CD4-positive, alpha-beta T cell treated with Interleukin-4 for 1 hour (primary cell): ENCODE measurements at places on chromosomes 12 and 14.

GRCh38 chr14:103290056-103290455 is 44.0 kb upstream of the EIF5 start:
- no peak for DNase-seq

GRCh38 chr14:101404426-101405170 is 156.7 kb upstream of the DIO3 start:
- no peak for DNase-seq

- no peak for DNase-seq
Observed at GRCh38 chr12:123250471-123251383, 17.5 kb downstream of the MTRFR start.

- DNase-seq: peak; percentile 11
Observed at GRCh38 chr12:14802247-14802646, 1.0 kb downstream of the WBP11 start.

- no peak for DNase-seq
Observed at GRCh38 chr12:26612203-26612602, 220.8 kb downstream of the ITPR2 start.

DNA sequence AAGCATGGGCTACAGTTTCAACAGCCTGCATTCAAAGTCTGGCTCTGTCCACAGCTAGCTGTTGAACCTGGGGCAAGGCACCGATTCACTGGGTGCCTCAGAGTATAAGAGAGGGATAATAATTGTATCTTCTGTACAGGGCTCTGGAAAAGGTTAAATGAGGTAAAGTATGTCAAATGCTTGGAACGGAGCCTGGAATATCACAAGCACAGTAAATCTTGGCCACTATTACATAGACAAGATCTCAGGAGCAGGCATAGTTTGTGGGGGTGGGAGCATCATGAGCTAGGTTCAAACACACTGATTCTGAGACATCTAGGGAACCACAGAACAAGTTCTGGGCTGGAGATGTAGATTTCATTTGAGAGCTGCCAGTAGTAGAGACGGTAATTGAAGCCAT is 203.7 kb upstream of the NUDT4 start:
- DNase-seq: no peak

GRCh38 chr12:8950702-8951478 is 1.4 kb upstream of the M6PR start:
- peak; percentile 74 for DNase-seq

- DNase-seq: no peak
Observed at GRCh38 chr12:6078398-6079096, 45.9 kb downstream of the VWF start.

DNA sequence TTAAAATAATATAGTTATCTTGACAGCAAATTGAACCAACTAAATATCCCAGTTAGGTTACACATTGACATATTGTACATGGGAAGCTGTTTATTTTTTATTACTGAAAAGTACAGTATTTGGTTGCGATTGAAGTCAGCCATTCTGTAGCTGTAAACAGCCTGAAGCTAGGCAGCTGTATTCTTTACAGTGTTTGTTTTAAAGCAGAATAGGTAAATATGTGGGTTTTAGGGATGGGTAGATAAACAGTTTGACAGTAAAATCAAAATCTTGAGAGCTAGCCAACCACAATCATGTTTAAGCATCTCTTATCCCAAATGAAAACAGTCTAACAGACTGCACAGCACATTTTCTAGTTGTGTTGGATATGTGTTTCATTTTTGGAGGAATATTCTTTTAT is 45.7 kb downstream of the TTC6 start:
- no peak for DNase-seq

DNA sequence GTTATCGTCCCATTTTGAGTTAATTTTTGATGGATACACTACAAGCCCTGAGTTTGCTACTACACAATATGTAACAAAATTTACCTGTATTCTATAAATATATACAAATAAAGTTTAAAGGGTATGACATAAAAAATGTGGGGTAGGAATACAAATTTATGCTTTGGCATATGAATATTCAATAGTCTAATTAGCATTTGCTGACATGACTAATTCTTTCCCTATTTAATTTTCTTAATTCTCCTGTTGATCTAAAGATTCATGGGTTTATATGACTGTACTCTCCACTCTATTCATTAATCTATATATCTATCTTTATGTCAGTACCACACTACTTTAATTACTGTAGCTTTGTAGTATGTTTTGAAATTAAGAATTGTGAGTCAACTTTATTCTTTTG is 1840.7 kb upstream of the FLRT2 start:
- no peak for DNase-seq

- DNase-seq: no peak
Observed at GRCh38 chr14:101108579-101109346, 205.2 kb upstream of the RTL1 start.

DNA sequence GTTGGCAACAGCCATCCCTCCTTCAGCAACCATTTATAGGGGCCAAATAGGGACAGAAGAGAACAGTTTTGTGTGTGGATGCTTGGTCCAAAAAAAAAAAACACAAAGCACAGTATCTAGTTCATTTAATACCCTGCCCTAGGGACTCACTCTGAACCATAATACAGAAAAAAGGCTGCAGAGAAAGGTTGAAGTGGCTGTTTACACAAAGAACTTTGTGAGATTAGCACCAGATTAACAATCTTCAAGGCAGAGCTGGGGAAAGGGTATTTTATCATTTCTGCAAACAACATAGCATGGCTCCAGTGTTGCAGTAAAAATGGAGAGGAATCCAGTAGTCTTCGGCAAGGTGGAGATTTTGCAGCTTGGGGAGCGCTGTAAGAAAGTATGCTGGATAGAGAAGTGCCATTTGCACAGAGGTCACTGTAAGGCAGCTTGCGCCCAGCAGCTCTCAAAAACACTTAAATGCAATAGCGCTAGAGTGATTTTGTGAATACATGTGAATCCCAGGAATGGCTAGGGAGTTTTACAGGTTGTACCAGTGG is 124.2 kb upstream of the PLEKHA5 start:
- DNase-seq: no peak

DNA sequence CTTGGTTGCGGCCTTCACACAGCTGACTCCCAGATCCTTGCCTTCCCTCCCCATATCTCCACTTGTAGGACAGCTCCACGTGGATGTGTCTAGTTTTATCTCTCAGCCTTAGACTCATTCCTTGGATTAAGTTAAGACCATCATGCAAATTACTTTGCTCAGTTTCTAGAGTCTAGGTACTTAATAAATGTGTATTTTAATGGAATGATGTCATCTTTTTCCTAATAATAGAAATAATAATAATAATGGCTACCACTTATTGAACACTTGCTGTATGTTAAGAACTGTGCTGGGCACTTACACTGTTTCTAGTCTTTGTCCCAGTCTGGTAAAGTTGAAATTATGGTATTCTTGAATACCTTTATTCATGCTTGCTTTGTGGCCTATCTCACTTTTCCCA is 37.5 kb downstream of the FBXW8 start:
- DNase-seq: no peak

GRCh38 chr12:95096852-95097251 is 23.4 kb upstream of the NR2C1 start:
- no peak for DNase-seq

DNA sequence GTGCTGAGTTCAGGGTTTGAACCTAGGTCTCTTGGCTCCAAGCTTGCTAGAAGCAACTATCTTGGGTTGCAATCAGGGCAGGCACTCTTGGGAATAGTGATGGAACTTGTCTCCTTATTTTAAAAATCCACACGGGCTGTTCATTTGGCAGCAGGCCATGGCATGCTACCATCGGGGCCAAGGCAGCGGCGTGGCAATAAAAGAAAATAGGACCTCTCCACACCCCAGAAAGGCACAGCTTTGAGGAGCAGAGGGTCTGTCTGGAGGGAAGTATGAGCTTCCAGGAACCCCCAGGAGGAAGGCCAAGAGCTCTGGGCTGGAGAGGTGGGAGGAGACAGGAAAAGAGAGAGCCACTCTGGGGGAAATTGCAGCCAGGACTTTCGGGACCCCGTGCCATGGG is 15.3 kb downstream of the RPS6KL1 start:
- DNase-seq: no peak

DNA sequence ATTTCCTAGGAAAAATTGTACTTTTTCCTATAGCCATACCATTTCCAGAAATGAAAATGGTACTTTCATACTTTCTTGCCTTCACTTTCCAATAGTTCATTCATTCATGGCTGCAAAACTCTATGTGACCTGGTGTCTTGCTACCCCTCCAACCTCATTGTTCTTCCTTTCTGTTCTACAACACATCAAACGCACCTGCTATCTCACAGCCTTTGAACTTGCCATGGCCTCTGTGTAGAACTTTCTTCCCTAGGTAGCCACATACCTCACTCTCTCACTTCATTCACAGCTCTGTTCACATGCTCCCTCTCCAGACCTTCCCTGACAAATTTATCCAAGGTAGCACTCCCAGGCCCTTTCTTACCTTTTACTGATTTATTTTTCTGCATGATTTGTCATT is 149.2 kb downstream of the DUSP6 start:
- no peak for DNase-seq

DNA sequence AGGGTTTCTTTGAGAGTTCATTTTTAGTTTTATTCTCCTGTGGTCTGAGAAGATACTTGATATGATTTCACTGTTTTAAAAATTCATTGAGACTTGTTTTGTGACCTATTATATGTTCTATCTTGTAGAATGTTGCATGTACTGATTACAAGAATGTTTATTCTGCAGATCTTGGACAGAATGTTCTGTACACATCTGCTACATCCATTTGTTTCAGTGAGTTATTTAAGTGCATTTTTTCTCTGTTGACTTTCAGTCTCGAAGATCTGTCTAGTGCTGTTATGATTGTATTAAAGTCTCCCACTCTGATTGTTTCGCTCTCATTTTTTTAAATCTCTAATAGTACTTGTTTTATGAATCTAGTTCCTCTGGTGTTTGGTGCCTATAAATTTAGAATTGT is 1319.8 kb downstream of the TMEM121 start:
- no peak for DNase-seq

DNA sequence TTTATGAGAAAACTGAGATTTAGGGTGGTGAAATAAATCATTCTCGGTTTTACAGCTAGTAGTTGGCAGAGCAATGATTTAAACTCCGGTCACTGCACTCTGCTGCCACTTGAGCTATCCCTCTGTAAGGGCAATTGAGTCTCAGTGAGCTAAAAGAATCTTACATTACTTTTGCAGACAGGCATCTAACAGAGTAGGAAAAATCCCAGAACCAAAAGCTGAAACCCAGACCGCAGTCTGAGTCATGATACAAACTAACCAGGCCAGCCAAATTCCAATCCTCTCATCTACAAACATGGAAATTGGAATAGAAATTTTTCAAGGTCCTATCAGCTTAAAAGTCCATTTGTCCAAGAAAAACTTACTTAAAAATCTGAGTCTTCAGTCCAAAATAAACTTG is 73.7 kb downstream of the ANKS1B start:
- no peak for DNase-seq

DNA sequence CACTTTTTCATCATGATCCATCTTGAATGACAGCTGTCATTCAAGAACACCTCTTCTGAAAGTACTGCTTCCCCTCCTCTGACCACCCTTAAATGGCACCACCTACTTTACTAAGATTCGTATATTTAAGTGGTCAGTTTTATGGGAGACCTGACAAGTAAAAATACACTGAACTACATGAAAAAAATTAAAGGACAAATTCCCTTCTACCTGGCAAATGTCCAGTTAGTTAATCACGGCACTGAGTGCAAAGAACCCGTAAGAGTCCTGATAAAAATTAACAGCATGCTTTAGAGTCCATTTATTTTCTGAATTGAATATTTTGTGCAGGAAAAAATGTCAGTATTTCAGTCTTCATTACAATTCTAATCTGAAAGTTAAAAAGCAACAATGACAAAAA is 48.7 kb downstream of the SETD3 start:
- no peak for DNase-seq
